Thymus (tissue), 14 donors: ENCODE measurements at places on chromosomes 7 and 10.

GRCh38 chr7:7577888-7578287 is 11.2 kb downstream of the MIOS start:
- DNase-seq = no peak

DNA sequence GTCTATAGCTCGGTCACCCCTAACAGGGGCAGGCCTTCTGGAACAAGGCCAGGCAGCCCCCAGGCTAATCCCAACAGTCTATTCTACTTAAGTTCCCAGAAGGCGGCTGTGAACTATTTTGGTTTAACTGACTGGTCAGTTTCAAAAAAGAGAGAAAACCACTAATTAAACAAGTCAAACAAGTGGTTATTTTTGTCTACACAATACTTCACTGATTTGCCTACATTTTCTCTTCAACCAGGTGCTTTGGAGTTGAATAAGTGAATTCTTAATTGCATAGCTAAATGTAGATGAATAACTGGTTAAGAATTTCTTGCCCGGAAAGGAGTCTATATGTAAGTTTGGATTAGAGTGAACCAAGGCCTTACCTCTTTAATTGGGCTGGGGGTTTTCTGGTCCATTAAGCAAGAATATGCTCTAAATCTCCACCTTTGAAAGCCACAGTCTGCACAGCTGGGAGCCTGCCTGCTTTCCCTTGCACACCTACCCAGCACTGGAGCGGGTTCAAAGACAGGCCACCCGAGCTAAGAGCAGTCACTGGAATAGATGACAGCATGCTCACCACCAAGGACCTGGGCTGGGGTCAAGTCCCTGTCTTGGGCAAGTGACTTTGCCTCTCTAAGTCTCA is 70.4 kb downstream of the TBXAS1 start:
- no peak for DNase-seq

- no peak for DNase-seq
Measured at GRCh38 chr10:11958956-11959355, 83.7 kb downstream of the UPF2 start.

GRCh38 chr10:50312464-50313437 is 61.4 kb upstream of the ASAH2 start:
- DNase-seq = no peak

DNA sequence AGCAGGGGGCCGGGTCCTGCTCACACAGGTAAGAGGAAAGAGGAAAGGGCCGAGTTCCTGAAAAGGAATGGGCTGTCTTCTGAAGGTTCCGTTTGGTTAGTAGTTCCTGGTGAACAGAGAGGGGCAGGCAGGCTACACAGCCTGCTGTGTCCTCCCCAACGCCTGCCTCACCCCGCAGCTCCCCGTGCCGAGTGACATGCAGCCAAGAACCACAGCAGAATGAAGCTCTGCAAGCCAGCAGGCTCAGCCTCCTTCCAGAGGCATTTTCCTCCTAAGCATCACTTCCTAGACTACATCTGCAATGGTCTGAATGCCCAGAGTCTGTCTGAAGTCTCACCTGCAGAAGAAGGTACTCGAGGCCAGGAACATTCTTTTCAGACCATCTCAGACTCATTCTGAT is 202.4 kb upstream of the TCERG1L start:
- no peak for DNase-seq

- DNase-seq = no peak
Measured at GRCh38 chr10:65950075-65950474, 975.8 kb upstream of the LRRTM3 start.

- no peak for DNase-seq
Measured at GRCh38 chr10:98431016-98431415, 15.7 kb downstream of the HPS1 start.

DNA sequence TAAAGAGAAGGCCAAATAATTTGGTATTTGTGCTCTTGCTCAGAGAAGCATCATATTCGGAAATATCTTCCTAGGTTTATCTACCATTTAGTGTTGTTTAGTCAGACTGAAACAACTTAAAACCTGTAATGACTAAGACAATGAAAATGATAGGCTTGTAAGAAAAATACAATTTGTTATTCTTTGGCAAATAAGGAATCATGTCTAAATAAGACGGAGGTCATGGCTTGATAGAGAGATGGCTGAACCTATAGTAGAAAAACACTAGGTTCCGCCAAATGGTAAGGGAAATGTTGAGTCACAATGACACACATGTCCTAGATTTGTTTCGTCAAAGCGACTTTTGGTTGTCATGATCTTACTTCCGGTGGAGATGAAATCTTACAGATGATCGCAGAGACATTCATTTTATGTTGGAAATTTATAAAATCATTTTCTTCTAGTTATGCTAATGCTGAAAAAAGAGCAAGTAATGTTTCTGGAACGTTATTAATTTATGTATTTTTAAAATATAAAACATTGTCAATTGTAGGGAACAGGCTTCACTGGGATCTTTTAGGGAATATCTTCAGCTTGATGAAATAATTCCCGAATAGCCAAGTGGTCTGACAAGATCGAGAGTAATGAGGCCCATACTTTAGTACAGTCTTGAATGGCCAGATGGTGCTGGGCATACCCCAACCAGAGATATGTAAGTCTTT is 1.0 kb downstream of the SRGN start:
- DNase-seq = peak; percentile 81
